ENCODE measurements at places on chromosomes 3 and 15.
A peak's percentile ranks its signal among the peaks of the same experiment; 100 is the strongest.

DNA sequence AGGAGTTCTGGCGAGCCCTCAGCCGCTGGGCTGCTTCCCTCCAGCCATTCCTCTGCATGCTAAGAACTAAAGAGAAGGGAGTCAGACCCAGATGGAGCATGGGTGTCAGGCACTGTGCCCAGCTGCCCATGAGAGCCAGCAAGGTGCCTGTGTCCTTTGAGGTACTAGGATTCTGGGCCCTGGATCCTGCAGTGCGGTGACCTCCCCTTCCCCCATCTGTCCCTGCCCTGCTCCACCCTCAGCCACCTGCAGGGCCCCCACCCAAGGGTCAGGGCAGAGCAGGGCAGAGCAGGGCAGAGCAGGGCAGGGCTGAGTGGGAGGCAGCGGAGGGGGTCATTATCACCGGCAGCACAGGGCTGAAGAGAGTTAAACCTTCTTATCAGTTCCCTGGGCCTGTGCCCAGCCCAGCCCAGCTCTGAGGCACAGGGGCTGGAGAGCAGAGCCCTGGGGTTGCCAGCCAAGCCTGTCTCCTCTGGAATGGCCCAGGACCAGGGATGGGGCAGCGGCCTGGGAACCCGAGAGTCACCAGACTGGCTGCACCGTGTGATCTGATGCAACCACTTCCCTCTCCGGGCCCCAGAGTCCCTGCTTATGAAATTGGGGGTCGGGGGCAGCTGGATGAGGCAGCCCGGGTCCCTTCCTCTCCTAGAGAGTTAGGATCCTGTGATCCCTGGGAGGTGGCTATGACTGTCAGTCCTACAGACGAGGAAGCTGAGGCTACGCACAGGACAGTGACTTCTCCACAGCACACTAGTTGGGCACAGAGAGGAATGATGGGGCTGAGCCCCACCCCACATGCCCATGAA lies 17.3 kb downstream of the ZDHHC19 start:
- DNase-seq = no peak

GRCh38 chr3:103195216-103195615 lies 760.4 kb downstream of the ZPLD1 start:
- no peak for DNase-seq

GRCh38 chr3:172142051-172142863 lies 102.9 kb downstream of the FNDC3B start:
- no peak for DNase-seq

DNA sequence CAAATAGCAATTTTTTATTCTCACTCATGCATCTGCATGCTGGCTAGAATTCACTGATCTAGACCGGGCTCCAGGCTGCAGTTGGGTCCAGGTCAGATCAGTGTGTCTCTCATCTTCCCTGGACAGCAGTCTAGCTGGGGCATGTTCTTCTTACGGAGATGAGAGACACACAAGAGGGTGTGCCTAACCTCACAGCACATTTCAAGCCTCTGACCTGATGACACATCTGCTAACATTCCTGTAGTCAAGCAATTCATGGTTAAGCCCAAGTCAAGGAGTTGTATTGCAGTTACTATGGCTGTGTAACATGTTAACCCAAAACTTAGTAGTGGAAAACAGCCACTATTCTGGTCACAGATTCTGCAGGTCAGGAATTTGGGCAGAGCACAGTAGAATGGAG lies 13.1 kb downstream of the BSN start:
- DNase-seq = no peak

DNA sequence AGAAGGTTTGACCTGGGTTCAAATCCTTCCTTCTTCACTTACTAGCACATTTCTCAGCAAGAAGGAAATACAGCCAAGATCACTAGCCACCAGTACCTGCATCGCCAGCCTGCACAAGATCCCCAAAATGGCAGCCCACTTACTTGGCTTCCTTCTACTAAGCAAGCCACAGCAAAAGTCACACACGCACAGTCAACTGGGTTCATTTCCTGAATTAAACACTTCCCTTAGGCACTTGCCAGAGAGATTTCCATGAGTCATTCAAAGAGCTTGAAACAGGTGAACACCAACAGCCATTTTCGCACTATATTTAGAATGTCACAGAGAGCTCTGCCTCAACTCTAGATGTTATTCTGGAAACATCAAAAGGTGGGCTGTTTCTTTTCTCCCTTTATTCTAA lies 42.6 kb downstream of the MGLL start:
- peak; percentile 82 for DNase-seq

DNA sequence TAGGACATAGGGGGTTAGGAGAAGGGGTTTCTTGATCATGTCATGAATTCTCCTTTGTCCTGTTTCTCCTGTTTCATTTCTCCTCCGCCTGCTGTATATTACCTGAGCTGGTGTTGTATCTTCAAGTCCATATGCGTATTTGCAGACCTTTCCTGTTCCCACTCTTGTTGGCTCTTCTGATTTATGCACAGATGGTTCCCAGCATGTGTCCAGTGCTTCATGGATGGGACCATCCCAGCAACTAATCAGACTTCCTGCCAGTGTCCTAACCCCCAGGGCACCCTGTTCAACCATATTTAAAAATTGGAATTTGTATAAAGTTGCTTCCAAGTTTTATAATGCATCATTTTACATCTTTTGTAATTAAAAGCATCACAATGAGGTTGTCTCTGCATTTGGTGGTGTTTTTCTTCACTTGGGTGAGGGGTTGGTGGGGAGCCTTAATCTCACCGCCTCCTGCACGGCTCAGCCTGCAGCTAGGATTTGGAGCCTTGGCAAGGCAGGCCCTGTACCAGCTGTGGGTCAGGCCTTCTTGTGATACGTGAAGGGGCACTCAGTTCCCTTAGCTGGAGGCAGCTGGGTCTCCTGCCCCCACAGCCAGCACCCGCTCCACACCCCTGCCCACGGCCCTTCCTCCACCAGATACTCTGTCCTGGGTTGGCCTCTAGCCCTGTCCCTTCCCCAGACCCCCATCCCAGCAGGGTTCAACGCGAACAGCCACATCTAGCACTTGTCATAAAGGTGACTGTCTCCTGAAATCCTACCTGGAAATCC lies 72.0 kb upstream of the BLM start:
- no peak for DNase-seq

GRCh38 chr3:183038757-183039156 lies 58.4 kb upstream of the DCUN1D1 start:
- no peak for DNase-seq

DNA sequence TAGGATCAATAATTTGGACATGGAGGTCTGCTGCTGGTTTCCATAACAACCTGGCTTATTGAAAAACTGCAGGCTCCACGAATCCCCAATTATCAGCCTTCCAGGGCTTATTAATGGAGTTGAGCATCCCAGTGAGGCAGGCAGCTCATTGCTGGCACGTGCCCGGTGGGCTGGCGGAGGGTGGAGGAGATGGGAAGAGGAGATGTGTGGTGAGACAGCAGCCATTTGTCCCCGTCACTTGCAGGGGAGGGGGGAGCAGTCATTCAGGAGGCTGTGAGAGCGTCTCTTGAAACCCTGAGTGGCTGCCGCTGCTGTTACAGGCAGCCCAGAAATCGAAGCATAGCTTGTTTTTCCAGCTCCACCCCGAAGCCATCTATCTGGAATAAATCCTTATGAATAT lies 70.6 kb downstream of the GAP43 start:
- DNase-seq = no peak

DNA sequence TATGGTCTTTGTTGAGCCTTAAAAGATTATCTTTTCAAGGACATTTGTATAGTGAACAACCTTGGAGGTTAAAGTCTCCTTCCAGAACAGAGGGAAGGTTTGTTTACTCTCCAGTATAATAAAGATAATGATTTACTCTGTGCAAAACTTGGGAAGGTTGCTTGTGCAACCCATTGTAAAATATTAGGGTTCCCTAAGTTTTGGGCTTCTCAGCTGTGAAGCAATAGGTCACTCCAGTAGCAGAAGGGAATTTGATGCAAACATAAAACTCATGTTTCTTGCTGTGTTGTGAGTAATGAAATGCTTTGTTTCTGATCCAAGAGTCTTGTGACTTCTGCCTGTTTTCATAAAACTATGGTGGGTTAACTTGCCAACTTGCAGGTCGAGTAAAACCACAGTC lies 177.5 kb downstream of the SUCNR1 start:
- DNase-seq = no peak

DNA sequence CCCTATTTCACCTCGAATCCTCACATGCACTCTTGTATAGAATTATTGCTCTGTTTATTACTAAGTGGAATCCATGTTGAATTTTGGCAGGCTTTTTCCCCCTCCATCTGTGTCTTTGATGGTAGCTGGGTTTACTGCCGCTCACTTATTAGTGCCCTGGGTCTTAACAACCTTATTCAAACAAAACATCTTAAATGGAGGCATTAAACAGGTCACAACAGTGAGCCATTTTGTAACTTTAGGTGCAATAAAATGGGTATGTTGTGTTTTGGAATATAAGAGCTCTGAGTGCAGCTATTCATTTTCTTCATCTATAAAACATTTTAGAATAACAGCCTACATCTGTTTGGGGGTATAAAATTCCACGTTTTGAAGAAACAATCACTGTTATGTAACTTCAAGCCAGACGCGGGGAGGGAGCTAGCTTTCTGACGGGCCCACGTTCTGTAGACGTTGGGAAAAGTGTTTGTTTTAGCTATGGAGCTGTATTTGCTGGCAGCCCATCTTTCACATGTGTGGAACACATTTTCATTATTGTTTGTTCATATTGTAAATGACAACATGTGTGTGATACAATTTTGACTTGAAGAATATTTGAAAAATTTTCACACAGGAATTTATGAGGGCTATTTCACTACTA lies 122.0 kb downstream of the SLC25A26 start:
- DNase-seq = no peak

- no peak for DNase-seq
These were observed 248.8 kb upstream of the CDIN1 start for GRCh38 chr15:36330598-36330997.

- no peak for DNase-seq
These were observed 135.6 kb upstream of the STAC start for GRCh38 chr3:36244728-36245127.

DNA sequence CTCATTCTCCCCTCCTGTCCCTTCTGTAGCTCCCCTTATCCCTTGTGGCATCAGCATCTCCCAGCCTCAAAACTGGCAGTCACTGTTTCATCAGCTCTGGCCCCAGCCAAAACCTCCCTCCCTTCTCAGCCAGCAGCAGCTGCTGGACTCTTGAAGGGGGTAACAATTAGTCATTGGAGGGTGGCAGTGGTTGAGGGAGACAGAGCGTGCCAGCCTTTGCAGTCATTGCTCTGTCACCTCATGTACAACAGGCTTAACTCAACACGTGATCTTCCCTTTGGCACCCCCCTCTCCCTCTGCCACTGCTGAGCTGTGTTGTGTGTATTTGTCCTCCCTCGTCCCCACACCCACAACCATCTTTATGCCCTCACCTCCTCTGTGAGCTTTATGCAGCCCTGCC lies 28.2 kb downstream of the RBP2 start:
- DNase-seq = no peak

- no peak for DNase-seq
These were observed 187.7 kb downstream of the ROBO2 start for GRCh38 chr3:77227567-77227966.

- peak; percentile 11 for DNase-seq
These were observed 241.8 kb downstream of the FOXP1 start for GRCh38 chr3:71341721-71342120.

GRCh38 chr15:67161881-67162280 lies 92.6 kb downstream of the AAGAB start:
- DNase-seq = no peak

DNA sequence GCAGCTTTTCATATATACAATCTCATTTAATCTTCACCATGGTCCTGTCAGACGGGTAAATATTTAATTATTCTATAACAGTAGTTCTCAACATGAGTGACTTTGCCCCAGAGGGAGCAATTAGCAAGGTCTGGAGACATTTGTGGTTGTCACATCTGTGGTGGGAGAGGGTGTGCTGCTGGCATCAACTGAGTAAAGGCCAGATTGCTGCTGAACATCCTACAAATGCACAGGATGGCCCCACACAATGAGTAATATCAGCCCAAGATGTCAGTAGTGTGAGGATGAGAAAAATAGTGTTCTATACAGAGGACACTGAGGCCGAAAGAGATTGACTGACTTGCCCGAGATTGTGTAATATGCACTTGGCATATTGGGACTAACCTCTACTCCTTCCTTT lies 156.0 kb downstream of the AGBL1 start:
- no peak for DNase-seq

DNA sequence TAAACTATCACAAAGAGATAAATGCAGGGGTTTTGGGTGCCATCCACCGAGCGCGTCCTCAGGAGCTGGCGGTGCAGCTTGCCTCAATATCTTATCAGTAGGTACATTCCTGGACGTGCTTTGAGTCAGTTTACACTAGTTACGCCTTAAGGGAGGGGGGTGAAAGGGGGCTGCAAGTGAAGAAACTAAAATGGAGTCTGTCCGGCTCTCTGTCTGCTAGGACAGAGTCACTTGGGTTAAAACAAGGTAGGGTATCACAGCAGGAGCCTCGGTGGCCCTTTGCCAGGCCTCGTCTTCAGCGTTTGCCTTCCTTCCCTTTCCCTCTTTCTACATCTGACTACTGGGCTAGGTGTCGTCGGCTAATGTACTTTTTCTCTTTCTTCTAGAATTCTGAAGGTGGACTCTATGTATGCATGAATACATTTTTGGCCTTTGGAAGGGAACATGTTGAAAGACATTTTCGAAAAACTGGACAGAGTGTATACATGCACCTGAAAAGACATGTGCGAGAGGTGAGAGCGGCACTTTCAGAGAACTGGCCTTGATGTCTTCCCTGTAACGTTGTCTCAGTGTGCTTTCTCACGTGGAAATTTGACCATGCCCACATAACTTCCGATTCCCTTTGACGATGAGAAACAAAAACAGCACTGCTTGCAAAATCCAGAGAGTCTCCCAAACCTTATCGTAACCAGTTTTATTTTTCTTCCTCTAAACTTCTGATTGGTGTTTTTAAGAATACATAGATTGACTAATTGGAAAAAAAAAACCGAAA lies 28.8 kb downstream of the USP13 start:
- DNase-seq = no peak

DNA sequence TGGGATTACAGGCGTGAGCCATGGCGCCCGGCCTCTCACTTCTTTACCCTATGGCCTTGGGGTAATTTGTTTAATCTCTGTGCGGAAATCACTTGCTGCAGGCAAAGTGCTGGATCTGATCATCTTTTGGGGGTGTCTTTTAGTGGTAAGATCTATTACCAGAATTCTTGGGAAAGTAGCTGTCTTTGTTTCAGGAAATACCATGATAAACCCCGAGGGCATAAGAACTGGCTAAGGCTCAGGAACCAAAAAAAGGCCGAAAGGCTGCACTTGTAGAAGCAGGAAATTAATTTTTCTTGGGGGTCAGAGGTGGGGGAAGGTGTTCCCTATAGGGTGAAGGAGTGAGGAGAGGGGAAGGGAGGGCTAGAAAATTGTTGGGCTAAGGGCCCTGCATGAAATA lies 22.7 kb upstream of the IGF2BP2 start:
- no peak for DNase-seq

- DNase-seq = no peak
These were observed 57.4 kb upstream of the PPARG start for GRCh38 chr3:12231431-12231830.
